Stimulated activated CD8-positive, alpha-beta memory T cell treated with anti-CD3 and anti-CD28 coated beads, Interleukin-4, amount 100 ng/mL, for 1 hour (primary cell): ENCODE measurements at places on chromosomes 16 and 17.
A peak's percentile ranks its signal among the peaks of the same experiment; 100 is the strongest.

DNA sequence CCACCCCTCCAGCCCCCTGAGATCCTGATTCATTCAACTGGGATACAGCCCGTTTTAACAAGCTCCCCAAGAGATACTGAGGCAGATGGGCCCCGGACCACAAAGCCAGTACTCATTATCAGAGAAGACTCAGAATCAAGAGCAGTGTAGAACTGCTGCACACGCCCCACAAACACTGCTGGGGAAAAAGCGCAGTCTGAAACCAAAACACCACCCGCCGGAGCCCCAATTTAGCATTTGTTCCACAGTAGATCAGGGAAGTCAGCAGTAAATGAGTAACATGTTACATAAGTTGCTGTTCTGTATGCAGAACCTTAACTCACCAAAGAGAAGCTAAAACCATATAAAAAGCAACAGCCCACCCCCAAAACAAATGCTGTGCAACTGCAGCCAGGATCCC lies 123.6 kb downstream of the CDYL2 start:
- no peak for DNase-seq

GRCh38 chr16:71413341-71413740 lies 28.5 kb downstream of the TLE7 start:
- no peak for DNase-seq

GRCh38 chr16:51773071-51773890 lies 622.2 kb upstream of the SALL1 start:
- DNase-seq: no peak

GRCh38 chr17:50272711-50273653 lies 1.3 kb upstream of the TMEM92 start:
- DNase-seq: peak; percentile 17

DNA sequence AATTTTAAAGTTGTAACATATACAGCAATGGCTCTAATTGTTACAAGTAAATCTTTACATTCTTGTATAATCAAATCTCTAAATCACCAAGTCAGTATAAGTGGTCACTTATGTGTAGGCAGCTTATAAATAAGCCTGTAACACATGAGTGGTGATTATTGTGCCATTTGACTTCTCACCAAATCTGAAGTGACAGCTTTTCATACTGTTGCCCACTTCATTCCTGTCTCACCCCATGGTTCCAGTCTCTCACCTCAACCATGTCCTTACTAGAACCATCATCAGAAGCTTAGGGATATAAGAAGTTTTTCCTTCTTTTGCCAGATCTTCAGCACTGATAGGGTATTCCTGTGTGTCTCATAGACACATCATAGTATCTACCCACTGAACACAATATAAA lies 23.5 kb downstream of the TNRC6A start:
- no peak for DNase-seq

DNA sequence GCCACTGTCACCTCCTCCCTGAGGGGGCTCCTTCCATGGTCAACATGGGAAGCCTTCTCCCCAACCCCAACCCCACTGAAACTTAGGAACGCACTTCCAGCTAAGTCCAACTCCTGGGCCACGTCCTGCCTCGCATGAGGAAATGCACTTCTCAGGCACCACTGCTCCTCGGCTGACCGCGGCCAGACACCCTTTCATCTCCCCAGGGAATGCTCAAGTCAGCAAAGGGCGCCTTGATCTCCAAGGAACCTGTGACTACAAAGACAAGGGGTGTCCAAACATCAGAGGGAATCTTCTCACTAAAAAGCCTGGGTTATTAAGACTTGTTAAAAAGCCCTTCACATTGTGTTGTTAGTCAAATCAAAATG lies 124.9 kb upstream of the HSBP1 start:
- DNase-seq: no peak

- DNase-seq: no peak
Measured at GRCh38 chr17:43216762-43217613, 5.3 kb downstream of the TMEM106A start.

DNA sequence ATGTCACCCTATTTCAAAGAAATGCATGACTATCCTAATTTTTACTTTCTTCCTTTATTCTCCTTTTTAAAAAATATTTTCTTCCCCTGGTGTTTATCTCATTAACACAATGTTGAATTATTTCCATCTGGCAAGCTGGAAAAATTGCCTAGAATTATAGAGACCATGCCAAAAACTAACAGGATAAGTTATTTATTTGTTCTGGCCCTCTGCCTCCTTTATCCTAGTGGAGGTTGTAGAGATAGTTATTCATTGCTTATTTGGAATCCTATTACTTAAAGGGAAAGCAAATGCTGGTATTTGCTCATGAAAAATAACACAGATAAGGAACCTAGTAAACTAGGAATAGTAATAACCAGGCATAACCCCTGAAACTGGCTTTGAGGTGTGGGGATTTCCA lies 684.9 kb upstream of the KIF2B start:
- no peak for DNase-seq

- DNase-seq: no peak
Measured at GRCh38 chr17:80754846-80755245, 210.2 kb downstream of the RPTOR start.

DNA sequence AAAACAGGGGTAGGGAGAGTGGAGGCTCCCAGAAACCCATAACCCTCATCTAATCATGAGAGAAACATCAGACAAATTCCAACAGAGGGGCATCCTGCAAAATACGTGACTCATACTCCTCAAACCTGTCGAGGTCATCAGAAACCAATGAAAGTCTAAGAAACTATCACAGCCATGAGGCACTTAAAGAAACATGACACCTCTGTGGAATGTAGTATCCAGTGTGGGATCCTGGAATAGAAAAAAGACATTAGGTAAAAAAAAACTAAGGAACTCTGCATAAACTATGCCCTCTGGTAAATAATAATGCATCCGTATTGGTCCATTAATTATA lies 16.4 kb downstream of the CDH5 start:
- no peak for DNase-seq

GRCh38 chr17:39244600-39245570 lies 19.1 kb upstream of the STAC2 start:
- DNase-seq: peak; percentile 83

GRCh38 chr16:64617836-64618476 lies 503.9 kb downstream of the CDH11 start:
- no peak for DNase-seq

DNA sequence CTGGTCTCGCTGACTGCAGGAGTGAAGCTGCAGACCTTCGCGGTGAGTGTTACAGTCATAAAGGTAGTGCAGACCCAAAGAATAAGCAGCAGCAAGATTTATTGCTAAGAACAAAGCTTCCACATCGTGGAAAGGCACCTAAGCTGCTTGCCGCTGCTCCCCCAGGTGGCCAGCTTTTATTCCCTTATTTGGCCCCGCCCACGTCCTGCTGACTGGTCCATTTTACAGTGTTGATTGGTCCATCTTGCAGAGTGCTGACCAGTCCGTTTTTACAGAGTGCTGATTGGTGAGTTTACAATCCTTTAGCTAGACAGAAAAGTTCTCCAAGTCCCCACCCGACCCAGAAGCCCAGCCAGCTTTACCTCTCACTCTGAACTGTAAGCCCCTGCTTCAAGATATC lies 227.8 kb downstream of the ABCC12 start:
- DNase-seq: no peak

DNA sequence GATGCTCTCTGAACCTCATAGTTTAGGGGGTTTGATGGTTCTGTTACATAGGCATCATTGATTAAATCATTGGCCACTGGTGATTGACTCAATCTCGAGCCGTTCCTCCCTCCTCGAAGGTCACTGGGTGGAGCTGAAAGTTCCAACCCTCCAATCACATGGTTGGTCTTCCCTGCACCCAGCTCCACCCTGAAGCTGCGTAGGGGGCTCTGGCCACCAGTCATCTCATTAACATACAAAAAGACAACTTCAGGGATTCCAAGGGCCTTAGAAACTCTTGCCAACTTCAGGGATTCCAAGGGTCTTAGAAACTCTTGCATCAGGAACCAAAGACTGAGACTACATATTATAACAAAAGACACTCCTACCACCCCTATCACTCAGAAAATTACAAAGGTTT lies 306.5 kb upstream of the TNRC6C start:
- no peak for DNase-seq

- DNase-seq: no peak
Measured at GRCh38 chr17:49457564-49458535, 37.2 kb upstream of the NGFR start.

- no peak for DNase-seq
Measured at GRCh38 chr16:77760800-77761199, 27.6 kb upstream of the VAT1L start.
